ENCODE measurements at places on chromosomes 6 and 20.

- no peak for DNase-seq
Measured at GRCh38 chr20:78338-78737, 9.1 kb upstream of the DEFB125 start.

- no peak for DNase-seq
Measured at GRCh38 chr6:7615611-7616383, 25.8 kb downstream of the SNRNP48 start.

GRCh38 chr20:37161830-37162549 is 17.1 kb upstream of the RPN2 start:
- no peak for DNase-seq

GRCh38 chr6:140897349-140897748 is 1235.4 kb upstream of the GJE1 start:
- DNase-seq, result no peak

DNA sequence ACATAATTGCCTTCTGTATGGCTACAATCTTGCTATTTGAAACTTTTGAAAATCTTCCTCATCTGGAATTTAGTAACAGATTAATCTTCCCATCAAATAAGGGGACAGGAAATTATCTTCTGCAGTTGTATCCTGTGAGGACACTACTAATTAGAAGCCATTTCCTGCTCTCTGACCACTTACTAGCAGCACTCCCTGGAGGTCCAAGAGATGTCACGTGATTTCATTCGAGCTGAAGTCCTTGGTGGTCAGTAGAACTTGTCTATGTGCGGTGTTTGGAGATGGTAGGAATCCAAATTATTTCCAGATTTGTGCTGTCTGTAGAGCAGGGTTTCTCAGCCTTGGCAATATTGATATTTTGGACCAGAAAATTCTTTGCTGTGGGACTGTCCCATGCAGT is 202.5 kb downstream of the TFAP2B start:
- no peak for DNase-seq

- no peak for DNase-seq
Measured at GRCh38 chr6:24666097-24666640, 530 bp downstream of the TDP2 start.

Data from activated naive CD8-positive, alpha-beta T cell treated with anti-CD3 and anti-CD28 coated beads, Interleukin-2, amount 10 ng/mL, durations not matched to agents 7 days and 5 days (primary cell).